ENCODE measurements at places on chromosomes 16 and 17. TPM values are rescaled to one million over a fixed set of nuclear protein-coding genes. Genes with fewer than 3 reads are reported as not detected.

CPNE7 gene
- not detected for total RNA-seq

CCL14 gene
- not detected for total RNA-seq

LPCAT2 gene
- 173 TPM for total RNA-seq

TMC5 gene
- 0.33 TPM for total RNA-seq

MPV17L gene
- 7.8 TPM for total RNA-seq

Measured in mammary epithelial cell (primary cell).